Activated CD8-positive, alpha-beta memory T cell treated with anti-CD3 and anti-CD28 coated beads for 1 hour (primary cell): ENCODE measurements at places on chromosomes 16 and 17.

- no peak for DNase-seq
These were observed 2.9 kb downstream of the SRSF2 start for GRCh38 chr17:76734080-76734840.

DNA sequence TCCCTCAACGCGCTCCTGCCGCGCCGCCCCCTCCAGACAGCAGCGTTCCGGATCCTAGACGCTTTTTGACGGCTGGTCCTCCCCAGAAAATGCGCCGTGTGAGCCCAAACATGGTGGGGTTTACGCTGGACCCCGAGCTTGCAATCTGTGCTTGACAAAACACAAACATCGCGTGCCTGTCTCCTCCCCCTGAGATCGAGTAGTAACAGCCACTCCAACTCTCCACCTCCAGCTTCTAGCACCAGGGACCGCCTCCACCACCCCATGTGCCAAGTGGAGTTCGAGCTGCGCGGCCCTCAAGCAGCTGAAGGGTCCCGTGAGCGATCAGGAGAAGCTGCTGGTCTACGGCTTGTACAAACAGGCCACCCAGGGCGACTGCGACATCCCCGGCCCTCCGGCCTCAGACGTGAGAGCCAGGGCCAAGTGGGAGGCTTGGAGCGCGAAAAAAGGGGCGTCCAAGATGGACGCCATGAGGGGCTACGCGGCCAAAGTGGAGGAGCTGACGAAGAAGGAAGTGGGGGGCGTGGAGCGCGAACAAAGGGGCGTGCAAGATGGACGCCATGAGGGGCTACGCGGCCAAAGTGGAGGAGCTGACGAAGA is 656 bp upstream of the GEMIN4 start:
- no peak for DNase-seq

GRCh38 chr17:82239926-82240505 is 11.2 kb downstream of the SLC16A3 start:
- DNase-seq = no peak

GRCh38 chr17:66260275-66260674 is 31.1 kb upstream of the APOH start:
- no peak for DNase-seq

DNA sequence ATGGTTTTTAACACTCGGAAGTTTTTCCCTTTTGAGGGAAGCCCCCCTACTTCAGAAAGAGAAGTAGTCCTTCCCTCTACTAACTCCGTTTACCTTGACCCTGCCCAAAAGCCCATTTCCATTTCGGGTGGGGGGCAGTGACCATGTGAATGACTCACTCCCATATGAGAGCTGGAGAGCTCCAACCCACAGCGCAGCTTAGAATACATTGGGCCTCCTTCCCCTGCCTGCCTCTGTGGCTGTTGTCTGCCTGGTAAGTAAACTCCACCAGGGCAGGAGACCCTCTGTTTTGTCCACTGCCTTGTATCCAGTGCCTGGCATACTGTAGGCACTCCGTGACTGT is 985 bp downstream of the SGSM2 start:
- DNase-seq = no peak

DNA sequence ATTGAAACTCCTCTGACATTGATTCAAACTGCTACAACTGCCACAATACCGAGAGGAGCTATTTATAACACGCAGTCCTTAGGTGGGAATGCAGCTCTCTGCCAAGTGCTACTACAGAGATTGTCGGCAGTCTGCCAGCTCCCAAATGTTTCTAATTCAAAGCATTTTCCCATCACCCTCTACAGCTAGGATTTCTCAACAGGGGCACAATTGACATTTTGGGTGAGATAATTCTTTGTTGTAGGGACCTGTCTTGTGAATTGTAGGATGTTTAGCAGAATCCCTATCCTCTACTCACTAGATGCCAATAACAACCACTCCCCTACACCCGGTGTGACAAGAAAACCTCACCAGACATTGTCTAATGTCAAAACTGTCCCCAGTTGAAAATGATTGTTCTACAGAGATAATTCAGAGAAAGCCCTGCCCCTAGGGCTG is 7.8 kb upstream of the N4BP1 start:
- no peak for DNase-seq

GRCh38 chr17:29168079-29168758 is 12.0 kb downstream of the MYO18A start:
- DNase-seq = no peak

- no peak for DNase-seq
These were observed 366.5 kb downstream of the SEC14L1 start for GRCh38 chr17:77507111-77507885.

DNA sequence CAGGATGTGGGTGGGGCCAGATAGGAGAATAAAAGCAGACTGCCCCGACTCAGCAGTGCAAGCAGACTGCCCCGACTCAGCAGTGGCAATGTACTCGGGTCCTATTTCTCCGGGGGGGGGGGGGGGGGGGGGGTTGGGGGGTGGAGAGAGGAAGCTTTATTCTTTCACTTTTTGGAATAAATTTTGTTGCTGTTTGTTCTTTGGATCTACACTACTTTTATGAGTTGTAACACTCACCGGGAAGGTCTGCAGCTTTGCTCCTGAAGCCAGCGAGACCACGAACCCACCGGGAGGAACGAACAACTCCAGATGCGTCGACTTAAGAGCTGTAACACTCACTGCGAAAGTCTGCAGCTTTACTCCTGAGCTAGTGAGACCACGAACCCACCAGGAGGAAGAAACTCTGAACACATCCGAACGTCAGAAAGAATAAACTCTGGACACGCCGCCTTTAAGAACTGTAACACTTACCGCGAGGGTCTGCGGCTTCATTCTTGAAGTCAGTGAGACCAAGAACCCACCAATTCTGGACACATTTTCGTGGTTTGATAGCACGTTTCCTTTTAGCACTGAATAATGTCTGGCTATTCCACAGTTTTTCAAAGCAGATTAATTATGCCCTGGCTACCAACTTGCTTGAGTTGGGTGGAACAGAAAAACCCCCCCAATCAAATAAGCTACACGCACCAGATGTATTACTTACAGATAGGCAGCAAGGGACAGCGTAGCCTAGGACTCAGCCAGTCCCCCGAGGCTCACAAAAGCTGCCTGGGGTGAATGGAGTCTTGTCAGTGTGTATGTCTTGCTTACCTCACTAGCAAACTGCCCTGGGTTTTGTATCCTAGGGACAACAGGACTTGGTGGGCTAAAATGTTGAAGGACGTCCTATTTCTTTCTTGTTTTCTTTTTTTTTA is 11.9 kb downstream of the FZD2 start:
- no peak for DNase-seq

GRCh38 chr16:89344846-89345611 is 127.5 kb downstream of the ZNF778 start:
- DNase-seq = no peak

DNA sequence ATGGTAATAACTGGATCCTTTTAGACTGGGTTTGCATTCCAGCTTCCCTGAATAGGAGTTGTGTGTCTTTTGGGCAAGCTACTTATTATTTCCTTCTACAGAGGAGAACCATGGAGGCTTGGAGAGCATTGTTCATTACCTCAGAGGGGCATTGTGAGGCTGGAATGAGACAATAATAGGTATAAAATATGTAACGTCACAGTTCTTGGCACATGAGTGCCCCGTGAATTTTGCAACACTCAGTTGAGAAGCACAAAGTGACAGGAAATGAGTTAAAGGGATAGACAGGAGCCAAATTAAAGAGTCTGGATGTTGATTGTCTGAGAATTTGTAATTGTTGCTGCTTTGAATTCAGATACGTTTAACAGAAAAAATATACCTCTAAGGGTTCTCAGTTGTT is 92.2 kb downstream of the CDH8 start:
- no peak for DNase-seq

GRCh38 chr16:48383877-48384519 is 1.2 kb downstream of the SIAH1 start:
- no peak for DNase-seq

GRCh38 chr16:22291860-22292318 is 5.3 kb upstream of the POLR3E start:
- no peak for DNase-seq

DNA sequence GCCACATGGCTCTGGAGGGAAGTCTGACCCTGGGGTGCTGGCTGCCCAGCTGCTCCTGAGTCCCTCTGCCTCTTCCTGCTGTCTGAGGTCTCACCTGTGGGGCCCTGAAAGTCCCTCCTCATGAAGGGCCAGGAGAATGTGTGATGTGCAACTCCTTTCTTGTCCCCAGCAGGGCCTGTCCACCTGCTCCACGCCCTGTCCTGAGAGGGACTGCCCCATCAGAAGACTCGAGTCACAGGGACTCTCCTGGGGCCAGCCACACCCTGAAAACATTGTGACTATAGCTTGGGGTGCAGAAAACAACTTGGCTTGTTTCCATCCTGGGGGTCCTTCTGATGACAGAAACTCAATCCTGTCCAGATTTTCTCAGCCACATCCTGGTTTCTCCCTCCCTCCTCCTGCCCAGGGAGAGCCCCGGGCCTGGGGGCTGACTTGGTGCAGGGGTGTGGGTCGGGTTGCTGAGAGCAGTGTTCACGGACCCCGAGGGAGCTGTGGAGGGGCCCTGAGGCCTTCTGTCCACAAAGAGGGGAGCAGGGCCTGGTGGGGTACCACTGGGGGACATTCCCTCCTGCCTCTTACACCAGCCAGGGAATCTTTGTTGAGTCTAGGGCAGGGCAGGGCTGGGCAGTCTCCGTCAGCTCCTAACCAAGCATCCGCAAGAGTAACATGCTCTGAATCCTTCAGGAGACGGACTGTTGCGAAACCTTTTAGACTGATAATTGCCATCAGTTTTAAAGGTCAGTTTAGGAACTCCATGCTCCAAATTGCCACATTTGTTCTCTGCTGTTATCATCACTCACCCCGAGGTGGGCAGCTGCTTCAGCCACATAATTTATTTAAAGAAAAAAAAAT is 45.9 kb downstream of the NT5M start:
- no peak for DNase-seq

DNA sequence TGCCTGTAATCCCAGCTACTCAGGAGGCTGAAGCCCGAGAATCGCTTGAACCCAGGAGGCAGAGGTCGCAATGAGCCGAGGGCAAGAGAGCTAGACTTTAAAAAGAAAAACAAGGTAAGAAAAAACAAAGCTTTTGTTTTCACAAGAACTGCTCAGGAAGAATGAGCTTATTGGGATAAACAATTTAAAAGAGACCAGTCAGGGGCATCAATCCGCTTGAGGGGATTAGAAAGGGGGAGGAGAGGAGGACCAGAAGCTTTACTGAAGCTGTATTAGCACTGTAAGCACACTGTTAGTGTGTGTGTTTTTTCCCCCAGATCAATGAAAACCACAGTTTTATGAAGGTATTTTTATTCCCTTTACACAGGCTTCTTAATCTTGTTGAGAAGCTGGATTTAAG is 8.8 kb downstream of the TMEM170A start:
- no peak for DNase-seq

DNA sequence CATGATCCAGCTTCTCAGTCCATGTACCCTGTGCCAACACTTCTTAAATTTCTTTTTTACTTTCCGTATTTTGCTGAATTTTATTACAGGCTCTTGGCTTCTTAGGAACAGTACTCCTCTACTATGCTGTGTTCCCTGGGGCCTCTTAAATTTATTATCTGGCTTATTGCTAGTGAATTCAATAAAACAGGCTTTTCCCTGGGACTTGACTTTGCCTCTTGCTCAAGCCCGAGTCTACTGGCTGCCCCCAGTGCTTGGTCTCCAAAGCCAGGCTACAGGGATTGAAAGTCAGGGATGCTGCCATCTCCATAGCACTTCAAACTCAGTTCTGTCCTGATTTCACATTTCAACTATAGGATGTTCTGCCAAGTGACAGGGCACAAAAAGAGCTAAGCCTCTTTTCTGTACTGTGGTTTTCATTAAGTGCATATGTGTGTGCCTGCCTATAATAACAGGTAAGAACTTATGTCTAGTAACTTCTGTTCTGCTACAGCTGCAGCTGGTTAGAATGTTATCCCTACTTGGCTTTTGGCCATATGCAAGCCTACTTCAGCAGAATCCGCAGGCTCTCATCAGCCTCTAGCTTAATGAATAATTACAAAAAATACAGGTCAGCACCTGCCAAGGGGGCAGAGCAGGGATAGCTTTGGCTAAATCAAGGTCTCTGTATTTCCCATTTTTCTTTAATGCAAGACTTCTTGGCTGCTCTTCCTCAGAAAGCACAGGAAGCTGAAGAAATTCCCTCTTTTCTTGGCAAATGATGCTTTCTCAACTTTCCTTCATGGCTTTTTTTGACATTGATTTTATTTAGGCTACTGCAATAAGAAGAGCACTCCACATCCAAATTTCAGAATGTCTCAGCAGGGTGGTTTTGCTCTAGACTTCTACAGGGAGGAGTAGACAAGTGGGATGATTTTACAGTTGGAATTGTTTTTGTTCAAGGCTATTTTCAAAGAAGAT is 8.2 kb downstream of the FAM20A start:
- DNase-seq = no peak

- DNase-seq = no peak
These were observed 717.8 kb downstream of the WWOX start for GRCh38 chr16:78817200-78817739.

DNA sequence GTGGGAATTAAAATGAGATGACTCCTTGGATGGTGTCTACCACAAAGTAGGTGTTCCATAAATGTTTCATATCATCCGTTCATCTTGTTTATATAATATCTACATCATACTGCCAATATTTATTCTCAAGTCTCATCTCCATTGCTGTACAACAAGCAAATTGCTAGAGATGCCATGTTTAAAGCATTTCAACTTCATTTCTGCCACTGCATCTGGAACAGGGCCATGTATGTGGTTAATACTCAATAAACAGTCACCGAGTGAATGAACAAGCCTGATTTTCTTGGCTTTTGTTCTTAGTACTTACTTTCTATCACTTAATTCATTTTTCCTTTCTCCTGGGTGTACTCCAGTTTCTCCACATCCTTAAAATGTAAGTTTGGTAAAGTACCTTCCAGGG is 107.6 kb downstream of the KCNJ2 start:
- no peak for DNase-seq

DNA sequence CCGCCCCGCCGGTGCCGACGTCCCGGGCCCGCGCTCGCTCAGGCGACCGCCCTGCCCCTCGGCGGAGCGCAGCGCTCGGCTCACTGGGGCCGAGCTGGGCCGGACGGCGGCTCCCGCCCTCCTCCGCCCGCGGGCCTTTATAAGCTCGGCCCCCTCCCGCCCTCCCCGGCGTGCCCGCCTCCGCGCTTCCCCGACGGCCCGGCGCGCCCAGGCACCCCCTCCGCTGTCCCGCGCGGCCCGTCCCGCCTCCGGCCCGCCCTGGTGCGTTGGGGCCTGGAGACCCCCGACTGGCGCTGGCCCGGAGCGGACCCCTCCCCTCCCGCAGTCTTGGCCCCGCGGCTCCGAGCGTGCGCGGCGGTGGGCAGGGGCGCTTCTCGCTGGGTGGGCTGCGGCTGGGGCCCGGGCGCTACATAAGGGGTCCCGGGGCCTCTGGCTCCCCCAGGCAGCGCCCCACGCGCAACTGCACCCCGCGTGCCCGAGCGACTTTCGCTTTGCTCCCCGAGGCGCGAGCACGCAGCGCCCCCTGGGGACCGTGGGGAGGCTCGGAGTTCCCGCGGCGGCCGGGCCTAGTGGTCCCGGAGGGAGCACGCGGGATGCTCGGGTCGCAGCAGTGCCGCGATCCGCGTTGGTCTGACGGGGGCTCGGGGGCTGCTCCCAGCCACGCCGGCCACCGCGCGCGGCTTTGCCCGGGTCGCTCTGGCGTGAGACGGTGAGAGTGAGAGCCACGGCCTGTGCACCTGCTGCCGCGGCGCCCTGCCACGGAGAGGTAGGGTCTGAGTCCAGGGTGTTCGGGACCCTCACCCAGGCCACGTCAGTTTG is at the start of gene PIEZO1:
PIEZO1 (minus strand) TSS at position 115 of the 819 bp plus-strand sequence. CDS start 256 bp downstream, outside the sequence.
- peak; percentile 84 for DNase-seq

GRCh38 chr17:17682737-17683680 is 1.8 kb downstream of the RAI1 start:
- peak; percentile 60 for DNase-seq

GRCh38 chr16:12229759-12230594 is 253.4 kb downstream of the SNX29 start:
- no peak for DNase-seq
